Lung (tissue), 17 donors: ENCODE measurements at places on chromosomes 3 and 15. TPM values are rescaled to one million over a fixed set of nuclear protein-coding genes. Genes with fewer than 3 reads are reported as not detected.
A peak's percentile ranks its signal among the peaks of the same experiment; 100 is the strongest.

Gene ZNF501
- 4.0 TPM for total RNA-seq

Gene SIDT1
- 16.3 TPM for total RNA-seq

Gene UBE2Q2
- 22.0 TPM for total RNA-seq

Gene PARP14
- total RNA-seq: 76.6 TPM

Gene RLBP1
- total RNA-seq: not detected

Gene CYP11A1
- 0.74 TPM for total RNA-seq

Gene FRMD4B
- 96.4 TPM for total RNA-seq

Gene GHSR
- not detected for total RNA-seq

Gene GTF2A2
- 33.5 TPM for total RNA-seq

Gene C2CD4A
- 0.67 TPM for total RNA-seq

Gene NUP210
- 11.1 TPM for total RNA-seq

Gene SPRED1
- 61.1 TPM for total RNA-seq

Gene CHCHD4
- 9.2 TPM for total RNA-seq

Gene GHRL
- 28.2 TPM for total RNA-seq

Gene USP13
- 25.2 TPM for total RNA-seq

DNA sequence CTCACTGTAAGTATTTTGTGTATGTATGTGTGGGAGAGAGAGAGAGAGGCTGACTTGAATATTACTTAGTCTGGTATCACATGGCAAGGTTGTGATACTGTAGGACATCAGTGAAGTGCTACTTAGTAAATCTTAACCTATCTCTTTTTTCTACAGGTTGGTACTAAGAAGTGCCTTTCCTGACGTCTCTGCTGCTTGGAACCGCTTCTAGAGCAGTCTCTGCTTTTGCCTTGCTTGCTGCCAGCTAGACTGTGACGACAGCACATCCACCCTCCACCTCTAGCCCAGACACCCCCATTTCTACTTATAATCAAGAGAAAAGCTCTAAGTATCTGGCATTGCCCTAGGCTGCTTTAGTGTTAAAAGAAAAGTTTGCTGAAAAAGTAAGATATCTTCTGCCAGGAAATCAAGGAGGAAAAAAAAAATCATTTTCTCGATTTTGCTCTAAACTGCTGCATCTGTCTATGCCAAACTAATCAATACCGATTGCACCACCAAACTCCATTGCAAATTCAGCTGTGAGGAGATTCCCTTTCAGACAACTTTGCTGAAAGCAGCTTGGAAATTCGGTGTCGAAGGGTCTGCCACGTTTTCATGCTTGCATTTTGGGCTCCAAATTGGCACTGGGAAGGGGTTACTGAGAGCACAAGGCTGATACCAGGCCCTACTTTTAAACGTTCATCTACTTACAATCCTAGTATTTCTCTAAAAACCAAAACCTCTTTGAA lies 30.7 kb downstream of the MBNL1 start:
- no peak for DNase-seq

DNA sequence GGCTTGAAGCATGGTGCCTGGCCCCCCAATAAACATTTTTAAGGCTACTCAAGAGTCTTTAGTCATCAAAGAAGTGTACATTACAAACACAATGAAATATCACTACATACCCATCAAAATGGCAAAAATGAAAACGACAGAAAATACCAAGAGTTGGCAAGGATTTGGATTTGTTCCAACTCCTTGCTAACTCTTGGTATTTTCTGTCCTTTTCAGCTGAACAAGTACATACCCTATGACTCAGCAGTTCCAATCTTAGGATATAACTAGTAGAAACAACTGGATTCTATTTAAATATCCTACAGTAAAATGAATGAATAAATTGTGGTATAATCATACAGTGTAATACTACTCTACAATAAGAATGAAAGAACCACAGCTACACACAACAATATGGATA lies 25.1 kb upstream of the GABPB1 start:
- no peak for DNase-seq

DNA sequence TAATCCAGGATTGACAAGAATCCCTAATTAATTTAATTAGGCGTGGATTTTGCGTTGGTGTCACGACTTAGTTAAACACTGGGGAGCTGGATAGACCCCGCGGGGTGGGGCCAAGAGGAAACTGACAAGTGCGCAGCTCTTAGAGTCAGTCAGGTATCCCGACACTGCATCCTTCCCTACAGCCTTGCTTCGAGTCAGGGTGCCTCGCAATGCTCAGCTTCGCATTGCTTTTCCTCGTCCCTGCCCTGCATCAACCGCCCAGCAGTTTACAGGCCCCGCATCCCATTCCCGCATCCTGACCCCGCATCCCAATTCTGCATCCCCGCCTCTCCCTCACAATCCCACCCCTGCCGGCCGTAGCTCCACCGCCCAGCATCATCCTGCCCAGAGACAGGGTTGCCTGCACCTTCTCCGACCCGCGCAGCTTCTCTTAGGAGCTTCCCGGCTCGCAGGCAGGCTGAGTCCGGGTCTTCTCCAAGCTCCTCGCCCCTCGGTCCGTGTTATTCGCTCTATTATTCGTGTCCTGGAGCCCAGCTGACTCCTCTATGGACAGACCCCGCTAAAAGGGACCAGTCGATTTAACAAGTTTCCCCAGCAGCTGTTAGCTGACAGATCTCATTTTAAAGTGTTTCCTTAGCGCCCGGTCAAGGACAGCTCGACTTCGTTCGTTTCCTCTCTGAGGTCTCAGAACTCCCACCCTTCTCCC lies 699 bp upstream of the SHOX2 start:
- DNase-seq: peak; percentile 22

DNA sequence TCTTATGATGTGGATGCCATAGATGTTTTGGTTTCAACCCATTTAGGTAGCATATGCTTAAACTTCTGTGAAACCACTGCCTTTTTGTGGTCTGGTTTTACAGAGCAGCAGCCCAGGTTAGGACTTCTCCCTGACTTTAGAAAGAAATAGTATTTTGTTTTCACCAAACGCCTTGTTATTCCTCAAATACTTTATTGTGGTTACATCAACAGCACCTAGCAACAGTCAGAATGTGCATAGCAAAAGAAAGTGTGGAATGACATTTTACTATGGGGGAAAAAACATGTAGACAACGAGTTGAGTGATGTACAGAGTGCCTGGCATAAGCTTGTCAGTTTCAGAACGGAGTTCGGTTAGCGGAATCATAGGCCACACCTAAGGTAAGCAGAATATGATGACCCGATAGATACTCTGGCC lies 159.2 kb downstream of the TPRG1 start:
- DNase-seq: no peak

DNA sequence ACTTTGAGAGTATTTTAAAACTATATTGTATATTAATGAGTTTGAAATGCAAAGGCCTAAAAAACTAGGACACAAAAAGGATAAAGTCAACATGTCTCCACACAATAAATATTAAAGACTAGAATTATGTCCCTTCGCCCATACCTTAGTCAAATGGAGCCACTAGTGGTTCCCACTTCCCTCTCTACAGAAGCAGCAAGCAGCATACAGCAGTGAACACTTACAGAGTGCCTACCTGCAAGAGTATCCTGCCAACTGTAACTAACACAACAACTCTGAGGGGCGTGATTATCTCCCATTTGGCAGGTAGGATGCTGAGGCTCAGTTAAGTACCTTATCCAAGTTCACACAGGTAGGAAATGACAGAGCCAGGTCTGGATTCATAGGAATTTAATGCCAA lies 17.2 kb downstream of the DYNC1LI1 start:
- DNase-seq: no peak

GRCh38 chr3:140584549-140584948 lies 93.3 kb upstream of the TRIM42 start:
- DNase-seq: no peak

DNA sequence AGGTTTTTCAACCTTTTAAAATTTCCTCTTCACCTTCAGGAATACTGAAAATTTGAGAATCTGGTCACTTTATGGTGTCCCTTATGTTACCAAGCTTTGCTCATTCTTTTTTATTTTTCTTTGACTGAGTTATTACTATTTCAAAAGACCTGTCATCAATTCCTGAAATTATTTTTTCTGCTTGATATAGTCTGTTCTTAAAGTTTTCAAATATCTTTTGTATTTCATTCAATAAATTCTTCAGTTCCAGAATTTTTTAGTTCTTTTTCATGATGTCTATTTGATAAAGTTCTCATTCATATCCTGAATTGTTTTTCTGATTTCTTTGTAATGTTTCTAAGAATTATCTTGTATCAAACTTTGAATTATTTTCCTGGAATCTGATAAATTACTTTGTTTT lies 63.9 kb downstream of the UQCC5 start:
- no peak for DNase-seq

- DNase-seq: no peak
Observed at GRCh38 chr3:191802671-191803070, 341.7 kb downstream of the PYDC2 start.

DNA sequence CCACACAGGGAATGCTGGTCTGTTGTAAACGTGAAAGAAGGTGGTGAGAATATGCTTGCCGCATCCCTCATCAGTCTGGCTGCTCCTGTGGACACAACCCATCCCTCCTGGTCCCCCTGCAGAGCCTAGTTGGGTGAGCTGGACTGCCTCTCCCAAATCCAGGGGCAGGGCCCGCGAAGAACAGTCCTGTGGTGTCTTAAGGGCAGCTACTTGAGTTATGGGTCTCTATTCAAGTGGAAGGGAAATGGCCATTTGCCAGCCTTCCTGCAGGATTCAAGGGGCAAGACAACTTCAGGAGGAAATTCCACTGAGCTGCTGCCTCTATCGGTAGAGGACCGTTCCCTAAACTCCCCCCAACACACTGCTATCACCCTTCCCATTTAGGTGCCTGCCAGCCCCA lies 98.9 kb downstream of the IQSEC1 start:
- peak; percentile 68 for DNase-seq

GRCh38 chr15:56749982-56750381 lies 16.7 kb upstream of the ZNF280D start:
- DNase-seq: no peak

- peak; percentile 59 for DNase-seq
Observed at GRCh38 chr3:184874709-184875644, 63.0 kb downstream of the VPS8 start.

GRCh38 chr15:83970295-83970890 lies 265.2 kb upstream of the GOLGA6L4 start:
- DNase-seq: no peak

DNA sequence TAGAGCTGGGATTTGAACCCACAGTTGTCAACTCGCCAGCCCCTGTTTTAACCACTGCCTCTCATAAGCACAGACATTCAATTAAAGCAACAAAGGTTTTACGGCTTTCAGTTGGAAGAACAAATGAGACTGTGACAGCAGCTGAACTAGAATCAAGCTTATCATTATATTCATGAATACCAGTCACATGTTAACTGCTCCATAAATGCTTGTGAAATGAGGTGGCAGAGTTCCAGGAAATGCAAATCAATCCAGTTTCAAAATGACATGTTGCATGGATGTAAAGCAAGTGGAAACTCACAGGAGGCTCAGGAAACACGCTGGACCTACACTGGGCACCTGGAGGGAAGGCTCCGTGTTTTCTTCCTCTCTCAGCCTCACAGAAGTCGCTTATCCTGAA lies 3.9 kb downstream of the GP5 start:
- DNase-seq: peak; percentile 49

- DNase-seq: no peak
Observed at GRCh38 chr15:74403991-74404563, 29.7 kb downstream of the SEMA7A start.

DNA sequence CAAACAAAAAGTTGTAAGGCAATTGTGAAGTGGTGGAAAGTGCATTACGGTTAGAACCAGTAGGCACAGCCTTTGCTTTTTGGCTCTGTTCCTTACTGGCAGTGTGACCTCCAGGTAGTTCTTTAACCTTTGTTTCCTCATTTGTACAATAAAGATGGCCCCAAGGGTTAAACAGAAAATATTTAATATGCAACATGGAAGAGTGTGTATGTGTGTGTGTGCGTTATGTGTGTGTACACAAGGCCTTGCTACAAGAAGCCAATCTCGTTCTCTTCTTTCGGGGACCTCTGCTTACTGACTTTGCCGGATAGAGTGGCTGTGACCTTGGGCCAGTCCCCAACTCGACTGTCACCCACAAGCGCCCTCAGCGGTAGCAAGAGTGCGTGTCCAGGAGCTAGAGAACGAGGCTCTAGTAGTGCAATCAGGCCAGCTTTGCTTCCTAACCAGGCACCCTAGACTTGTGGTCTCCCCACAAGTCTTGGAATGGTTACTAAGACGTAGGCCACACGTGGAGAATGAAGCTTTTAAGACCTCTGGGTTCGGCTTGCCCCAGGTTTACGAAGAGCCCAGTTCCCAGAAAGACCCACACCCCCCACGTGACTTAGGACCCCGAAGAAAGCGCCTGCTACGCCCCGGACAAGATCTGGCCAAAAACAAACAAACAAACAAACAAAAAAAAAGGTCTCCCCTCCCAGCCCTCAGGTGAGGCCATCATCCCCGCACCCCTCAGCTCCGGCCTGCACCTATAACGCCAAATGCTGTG lies 593 bp downstream of the CIAO2A start:
- peak; percentile 73 for DNase-seq

GRCh38 chr15:43930556-43930955 lies 103.8 kb downstream of the WDR76 start:
- no peak for DNase-seq

DNA sequence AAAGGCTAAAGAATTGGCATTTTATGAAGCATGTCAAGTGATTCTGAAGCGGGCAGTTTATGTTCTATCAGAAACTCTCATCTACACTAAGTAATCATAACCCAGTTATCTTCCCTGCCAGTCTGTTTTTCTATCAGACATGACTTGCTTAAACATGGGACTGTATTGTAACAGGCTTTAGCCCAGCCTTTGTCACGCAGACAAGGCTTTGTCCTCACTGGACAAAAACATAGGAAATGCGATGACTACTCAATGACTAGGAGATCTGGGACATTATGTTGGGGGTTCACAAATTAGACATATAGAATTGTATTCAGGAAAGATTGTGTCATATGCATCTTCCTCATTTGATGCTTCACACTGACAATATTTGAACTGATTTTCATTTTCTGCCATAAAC lies 115.5 kb downstream of the GADL1 start:
- DNase-seq: no peak

GRCh38 chr3:74614107-74614967 lies at the start of gene CNTN3:
CNTN3 (minus strand) TSS chr3:74614659; CDS start chr3:74521112, 93,547 bp downstream.
- peak; percentile 78 for DNase-seq

GRCh38 chr3:37086918-37087317 lies 87.5 kb downstream of the LRRFIP2 start:
- no peak for DNase-seq

- peak; percentile 94 for DNase-seq
Observed at GRCh38 chr3:32401556-32402081, 10.0 kb downstream of the CMTM7 start.

GRCh38 chr3:16300307-16300706 lies 35.3 kb downstream of the OXNAD1 start:
- DNase-seq: no peak

DNA sequence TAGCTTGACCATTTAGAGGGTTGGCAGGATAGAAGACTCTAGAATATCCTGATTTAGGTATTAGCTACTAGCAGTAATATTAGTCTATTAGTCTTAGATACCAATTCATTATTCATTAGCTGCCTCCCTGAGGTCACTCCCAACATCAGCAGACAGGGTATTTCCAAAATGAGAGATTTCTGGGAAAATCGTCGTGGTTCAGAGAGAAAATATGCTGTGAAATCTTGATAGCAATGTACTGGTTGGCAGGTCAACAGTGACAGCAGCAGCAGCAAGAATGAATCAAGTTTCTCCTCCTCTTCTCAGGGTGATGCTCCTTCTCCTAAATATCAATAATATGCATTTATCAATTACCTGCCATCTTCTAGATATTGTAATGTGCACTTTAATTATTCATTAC lies 41.3 kb upstream of the ROBO1 start:
- no peak for DNase-seq
